ENCODE measurements at places on chromosomes 4 and X.

DNA sequence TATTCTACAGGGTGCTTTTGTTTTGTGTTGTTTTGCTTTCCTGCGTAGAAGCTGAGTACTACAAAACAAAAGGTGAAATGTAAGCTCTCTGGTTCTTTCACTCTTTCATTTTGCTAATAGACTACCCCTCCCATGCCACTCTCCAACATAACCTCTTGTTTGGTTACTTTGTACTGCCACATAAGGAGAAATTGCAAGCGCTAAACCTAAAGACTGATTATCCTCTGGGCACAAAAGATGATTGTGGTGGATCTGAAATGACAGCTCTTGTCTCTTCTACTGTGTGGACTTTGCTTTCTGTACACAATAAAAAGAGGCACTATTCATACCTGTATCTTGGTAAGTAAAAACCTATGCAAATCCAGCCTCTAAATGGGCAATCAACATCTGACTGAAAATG lies 5.3 kb downstream of the MBNL3 start:
- no peak for DNase-seq

DNA sequence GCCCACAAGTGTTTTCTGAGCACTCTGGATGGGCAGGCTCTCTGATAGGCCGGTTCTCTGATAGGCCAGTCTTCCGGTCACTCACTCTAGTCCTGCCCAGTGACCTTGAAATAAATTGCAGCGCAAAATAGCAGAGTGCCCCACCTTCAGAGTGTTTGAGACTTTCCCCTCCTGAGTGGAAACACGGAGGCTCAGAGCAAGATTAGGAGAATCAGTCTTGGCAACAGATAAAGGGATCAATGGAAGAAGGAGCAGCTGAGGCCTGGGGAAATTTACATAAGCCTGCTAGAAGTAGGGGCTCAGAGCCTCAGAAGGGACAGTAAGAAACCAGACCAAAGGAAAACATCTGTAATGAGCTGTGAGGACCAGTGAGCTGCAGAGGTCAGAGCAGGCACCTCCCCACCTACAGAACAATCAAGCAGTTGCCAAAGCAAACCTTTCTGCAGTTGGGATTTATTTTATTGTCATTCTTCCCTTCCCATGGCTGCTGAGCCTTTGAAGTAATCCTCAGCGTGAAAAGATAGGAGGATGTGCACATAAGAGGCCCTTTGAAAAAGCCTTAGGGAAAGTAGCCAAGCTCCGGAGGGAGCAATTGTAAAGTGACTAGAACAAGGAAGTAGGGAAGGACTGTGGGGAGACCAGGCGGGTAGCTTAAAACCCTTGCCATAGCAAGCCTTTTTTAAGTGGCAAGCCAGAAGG lies 89.1 kb upstream of the TSPAN5 start:
- no peak for DNase-seq

DNA sequence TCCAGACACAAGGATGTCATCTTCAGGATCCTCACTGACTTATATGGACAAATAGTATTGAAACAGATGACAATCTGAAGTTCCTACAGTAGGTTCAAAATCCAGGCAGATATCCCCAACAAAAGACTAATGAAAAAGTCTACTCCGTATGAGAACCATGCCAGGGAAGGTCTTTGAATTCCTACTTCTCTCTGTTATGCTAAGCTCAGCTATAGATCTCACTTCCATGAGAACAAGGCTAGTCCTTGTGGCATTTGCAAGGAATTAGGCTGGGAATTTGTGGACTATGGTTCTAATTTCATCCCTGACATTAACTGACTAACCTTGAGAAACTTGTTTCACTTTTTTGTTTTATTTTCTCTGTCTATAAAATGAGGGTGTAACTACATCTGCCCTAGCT lies 229.8 kb downstream of the IL1RAPL2 start:
- no peak for DNase-seq

GRCh38 chr4:73674451-73674919 lies 54.2 kb upstream of the RASSF6 start:
- DNase-seq = no peak

DNA sequence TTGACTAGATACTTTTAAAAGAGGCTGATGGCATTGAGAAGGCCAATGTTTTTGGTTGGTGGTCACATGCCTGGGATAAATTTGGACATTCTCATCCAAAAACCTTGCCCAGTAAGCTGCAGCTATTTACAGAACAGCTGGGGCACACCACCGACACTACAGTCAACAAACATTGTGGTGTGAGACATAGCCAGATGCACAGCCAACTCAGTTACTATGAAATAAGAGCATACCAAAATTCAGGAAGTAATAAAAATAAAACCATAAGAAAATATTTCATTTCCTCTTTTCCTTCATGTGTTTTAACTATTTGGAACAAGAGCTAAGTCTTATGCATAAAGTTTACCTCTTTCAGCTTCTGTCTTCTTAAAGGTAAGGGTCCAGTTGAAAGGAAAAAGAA lies 8.8 kb downstream of the PPM1K start:
- no peak for DNase-seq

DNA sequence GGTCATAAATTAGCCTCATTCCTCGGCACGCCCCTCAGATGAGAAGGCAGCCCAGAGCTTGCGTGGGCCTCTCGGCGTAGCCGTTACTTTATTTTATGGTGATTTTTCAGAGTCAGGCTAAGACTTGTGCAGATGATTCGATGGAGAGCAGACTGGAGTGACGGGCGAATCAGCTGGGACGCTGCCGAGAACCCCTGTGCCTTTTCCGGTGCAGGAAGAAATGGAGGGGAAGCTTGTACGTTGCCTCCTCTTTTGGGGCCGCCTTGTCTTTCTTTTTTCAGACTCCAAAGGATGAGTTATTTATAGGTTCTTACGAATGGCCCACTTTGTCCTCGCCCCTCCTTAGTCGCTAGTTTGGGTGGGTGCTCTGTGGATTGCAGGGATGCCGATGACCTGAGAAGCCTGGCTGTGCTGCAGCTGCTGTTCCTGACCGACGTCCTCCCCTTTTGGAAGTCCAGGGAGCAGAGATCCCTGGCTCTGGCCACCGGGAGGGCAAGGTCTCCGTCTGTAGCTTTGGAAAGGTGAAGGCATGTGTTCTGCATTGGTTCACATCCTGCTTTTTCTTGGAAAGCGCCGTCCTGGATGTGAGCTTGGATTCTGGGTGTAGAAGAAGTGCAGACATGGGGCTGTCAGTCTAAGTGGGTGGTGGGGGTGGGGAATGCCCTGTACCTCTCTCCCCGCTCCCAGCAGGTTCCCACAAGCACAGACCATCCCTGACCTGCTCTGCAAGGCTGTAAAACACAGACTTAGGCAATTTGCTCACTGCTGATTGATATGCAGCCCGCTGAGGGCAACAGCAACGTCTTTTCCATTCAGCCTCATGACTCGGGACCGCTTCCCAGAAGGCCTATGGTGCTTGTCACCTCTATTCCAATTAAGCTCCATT lies 9.3 kb downstream of the SORCS2 start:
- no peak for DNase-seq

All from NCI-H1105 (cell line).